AG09319 (cell line): ENCODE measurements at places on chromosomes 6 and 20.
A peak's percentile ranks its signal among the peaks of the same experiment; 100 is the strongest.

DNA sequence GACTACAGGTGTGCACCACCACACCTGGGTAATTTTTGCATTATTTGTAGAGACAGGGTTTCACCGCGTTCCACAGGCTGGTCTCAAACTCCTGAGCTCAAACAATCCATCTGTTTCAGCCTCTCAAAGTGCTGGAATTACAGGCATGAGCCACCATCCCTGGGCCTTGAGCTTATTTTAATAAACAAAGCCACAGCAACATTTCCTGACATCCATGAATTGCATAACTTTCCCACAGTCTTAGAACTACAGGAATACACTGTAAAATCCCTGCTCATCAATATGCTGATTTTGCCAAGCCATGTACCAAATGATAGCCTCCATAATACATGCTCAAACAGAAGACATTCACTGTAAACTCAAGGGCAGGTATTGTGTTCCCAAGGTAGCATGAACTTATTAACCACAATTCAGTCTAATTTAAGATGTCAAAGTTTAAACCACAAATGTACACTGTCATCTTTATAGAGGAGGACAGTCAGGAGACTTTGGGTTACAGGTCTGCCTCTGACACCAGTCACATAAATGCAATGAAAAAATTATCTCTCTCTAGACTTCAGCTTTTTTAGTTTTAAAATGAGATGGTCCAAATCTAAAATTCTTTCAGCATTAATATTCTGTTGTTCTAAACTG is 40.0 kb downstream of the NUDT3 start:
- DNase-seq, result no peak

- DNase-seq, result peak; percentile 20
Observed at GRCh38 chr20:45293041-45294002, 13.3 kb upstream of the RBPJL start.

DNA sequence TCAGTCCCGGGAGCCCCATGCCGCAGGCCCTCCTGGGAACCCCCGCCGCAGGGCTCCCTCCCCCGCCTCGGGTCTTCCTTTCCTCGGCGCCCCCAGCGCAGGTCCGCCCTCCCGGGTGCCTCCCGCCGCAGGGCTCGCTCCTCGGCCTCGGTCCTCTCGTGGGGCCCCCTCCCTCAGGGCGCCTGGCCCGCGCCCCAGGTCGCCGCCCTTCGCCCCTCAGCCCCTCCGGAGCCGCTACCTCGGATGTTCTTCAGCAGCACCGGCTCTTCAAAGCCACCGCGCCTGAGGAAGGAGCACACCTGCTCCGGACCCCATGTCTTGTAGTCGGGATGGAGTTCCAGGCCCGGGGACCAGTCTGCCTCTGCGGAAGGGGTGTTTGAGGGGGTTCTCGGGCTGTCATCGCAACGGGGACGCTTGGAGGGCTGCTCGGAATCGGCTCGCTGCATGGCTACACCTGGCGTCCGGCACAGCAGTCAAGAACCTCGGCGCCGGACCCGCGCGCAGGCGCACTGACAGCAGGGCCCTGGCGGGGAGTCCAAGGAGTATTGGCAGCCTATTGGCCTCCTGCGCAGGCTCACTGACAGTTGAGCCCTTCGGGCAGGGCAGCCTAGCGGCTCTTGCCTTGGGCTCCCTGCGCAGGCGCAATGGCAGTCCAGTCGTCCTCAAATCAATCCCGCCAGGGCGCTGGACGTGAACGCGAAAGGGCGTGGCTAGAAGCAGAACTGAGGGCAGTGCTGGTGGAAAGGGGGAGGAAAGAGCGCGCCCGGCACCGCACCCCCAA is at the start of gene SAMHD1:
SAMHD1 (minus strand) TSS at position 511 of the 781 bp plus-strand sequence; CDS start at position 446, 65 bp downstream.
- DNase-seq, result peak; percentile 98

- DNase-seq, result no peak
Observed at GRCh38 chr20:43837856-43838702, 76.6 kb upstream of the TOX2 start.

- no peak for DNase-seq
Observed at GRCh38 chr20:21191839-21192238, 66.0 kb downstream of the KIZ start.

DNA sequence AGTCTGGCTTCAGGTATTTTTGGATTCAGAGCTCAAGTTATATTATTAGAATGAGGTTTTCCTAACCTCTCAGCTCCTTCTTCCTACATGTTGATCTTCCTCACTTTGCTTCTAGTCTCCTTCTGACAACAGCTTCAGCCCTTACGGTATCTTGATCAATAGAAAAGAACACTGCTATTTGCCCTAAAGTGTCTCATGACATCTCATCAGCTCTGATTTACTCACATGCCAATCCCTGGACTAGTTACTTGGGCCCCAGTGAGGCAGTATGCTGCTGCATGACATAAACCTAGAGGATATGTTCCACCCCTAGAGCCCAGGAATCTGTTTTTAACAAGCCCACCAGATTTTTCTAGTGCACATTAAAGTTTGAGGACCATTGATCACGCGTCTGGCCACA is 110.3 kb downstream of the UNC5CL start:
- DNase-seq, result no peak

GRCh38 chr6:14900919-14901318 is 344.9 kb upstream of the JARID2 start:
- no peak for DNase-seq

- DNase-seq, result no peak
Observed at GRCh38 chr20:19737025-19737424, 21.0 kb upstream of the RIN2 start.
